ENCODE measurements at places on chromosomes 2 and 18. TPM values are rescaled to one million over a fixed set of nuclear protein-coding genes. Genes with fewer than 3 reads are reported as not detected.

DNA sequence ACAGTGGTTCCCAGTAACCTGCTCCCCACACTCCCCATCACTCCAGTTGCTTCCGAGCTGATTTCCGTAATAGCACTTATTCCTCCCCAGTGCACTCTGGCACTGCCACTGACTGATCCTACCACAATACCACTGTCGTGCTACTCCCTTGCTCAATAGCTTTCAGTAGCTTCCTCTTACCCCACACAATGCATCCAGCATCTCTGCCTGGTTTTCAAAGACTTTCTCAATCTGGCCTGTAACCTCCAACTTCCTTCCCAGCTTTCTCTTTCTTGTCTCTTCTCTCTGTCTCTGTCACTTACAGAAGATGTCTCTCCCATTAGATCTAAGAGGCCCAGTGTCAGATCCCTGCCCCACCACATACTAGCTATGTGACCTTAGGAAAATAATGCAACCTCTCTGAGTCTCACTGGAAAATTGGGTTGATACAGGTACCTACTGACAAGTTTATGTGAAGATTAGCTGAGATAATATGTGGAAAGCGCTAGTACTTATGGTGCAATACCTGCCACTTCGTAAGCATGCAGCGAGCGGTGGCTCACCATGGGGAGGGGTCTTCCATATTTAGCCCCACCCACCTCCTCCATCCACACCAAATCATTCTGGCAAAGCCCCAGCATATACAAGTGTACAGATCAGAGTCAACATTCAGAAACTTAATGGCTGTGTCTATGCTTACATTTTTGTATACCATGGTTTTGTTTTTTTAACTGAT lies 36.7 kb downstream of the SFXN5 start:
- DNase-seq, result no peak

DNA sequence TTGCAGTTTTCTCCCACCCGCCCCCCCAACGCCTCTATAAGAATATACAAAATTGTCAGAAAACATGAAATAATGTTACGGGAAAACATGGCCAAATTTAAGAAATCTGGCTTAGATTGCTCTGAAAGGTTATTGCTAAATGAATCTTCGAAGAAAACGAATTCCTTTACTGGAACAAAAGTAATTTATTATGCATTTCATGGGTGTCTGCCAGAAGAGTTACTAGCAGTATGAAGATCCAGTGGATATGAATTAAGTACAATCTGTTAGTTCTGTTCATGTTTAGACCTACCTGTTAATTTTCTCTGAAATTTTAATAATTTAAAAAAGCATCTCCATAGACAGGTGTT lies 21.9 kb downstream of the GATA6 start:
- no peak for DNase-seq

- DNase-seq, result no peak
These were observed 73.9 kb upstream of the SOX11 start for GRCh38 chr2:5618271-5618670.

GRCh38 chr2:11692966-11693521 lies 23.0 kb upstream of the NTSR2 start:
- DNase-seq, result peak; percentile 56

DNA sequence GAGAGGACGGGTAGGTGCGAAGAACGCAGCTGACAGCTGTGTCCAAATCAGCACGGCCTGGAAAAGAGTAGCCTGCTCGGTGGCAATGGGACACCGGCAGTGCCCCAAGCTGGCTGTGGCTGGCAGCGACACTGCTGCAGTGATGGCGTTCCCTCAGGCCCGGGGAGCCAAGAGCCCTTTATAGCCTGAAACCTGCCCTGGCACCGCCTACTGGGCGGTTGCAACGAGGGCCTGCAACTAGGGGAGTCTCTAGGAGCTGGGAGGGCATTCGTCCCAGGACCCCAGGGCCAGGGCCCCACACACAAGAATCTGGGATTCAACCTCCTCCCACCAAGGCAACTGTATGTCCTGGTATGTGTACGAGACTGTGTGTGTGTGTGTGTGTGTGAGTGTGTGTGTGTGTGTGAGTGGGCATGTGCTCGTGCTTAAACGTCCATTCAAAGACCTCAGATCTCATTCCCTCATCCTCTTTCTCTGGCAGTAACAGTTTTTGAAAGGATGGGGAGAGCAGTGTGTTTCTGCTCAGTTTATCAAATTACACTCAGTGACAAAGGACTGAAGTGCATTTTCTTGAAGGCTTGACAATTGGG lies 6.8 kb upstream of the CYP26B1 start:
- DNase-seq, result no peak

DNA sequence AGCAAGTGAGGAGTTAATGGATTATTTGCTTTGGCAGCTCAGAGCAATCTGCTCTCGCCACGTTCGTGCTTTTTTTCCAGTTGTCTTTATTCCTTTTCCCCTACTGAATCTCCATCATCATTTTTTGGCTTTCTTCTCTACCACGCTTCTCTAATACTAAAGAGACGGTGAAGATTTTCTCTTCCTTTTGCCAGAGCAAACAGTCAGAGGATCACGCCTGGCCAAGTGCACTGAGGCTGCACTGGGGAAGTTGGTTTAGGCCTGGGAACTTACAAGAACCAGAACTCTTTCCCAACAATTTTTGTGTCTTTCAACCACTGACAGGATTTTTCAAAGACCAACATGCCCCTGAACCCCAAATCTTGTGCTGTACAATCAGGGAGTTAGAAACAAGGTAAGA lies 172.3 kb downstream of the PID1 start:
- no peak for DNase-seq

DNA sequence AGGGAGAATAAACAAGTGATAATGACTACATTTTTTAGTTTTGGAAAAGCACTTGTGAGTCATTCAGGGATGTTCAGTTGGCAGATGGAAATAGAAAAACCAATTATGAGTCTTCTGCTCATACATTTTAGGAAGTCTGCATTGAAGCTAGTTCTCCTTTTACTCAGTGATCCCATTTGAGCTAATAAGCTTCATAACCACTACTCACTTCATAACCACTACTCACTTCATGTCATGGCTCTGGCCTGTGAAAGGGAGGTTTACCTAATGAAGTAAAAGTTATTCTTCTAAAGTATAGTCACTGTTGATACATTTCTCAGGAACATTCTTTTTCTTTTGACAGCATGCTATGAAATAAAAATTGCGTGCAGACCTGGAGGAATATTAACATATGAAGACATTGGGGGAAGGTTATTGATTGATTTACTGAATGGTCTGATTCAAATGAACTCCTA lies 948.7 kb downstream of the TSN start:
- no peak for DNase-seq

- DNase-seq, result no peak
These were observed 11.9 kb upstream of the NDUFV2 start for GRCh38 chr18:9090578-9090977.

DNA sequence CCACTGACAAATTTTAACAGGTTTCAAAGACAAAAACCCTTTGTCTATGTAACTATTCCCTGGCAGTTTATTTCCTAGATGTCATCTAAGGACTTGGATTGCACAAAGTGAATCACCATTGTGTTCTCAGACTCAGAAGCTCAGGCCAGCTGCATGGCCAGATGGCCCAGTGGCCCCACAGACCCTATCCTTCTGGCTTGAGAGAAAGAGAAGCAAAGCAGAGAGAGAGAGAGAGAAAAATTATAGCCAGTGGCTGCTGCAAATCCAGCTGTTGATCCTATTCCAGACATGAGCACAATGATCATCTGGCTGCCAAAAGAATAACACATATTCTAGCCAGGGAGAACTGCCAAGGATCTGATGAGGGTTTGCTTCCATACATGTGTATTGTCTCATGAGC lies 25.8 kb downstream of the CTLA4 start:
- no peak for DNase-seq

GRCh38 chr18:12564378-12564777 lies 93.5 kb downstream of the SPIRE1 start:
- no peak for DNase-seq

DNA sequence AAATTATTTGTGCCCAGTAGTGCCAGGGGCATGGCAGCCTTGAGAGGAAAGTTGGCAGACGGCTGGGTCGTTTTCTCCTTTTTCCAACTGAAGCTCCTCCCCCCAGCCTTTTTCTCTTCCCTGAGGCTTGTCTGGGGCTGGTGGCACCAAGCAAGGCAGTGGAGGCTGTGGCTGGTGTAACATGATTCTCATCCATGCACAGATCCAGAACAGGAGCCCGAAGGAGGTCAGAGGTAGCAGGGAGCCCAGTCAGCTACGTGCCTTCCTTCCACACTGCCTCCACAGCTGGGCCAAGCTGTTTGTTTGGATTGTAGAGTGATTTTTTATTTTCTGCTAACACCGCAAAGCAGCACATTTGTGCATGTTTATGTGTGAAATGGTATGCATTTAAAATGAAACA lies 170.3 kb upstream of the MGAT5 start:
- no peak for DNase-seq

DNA sequence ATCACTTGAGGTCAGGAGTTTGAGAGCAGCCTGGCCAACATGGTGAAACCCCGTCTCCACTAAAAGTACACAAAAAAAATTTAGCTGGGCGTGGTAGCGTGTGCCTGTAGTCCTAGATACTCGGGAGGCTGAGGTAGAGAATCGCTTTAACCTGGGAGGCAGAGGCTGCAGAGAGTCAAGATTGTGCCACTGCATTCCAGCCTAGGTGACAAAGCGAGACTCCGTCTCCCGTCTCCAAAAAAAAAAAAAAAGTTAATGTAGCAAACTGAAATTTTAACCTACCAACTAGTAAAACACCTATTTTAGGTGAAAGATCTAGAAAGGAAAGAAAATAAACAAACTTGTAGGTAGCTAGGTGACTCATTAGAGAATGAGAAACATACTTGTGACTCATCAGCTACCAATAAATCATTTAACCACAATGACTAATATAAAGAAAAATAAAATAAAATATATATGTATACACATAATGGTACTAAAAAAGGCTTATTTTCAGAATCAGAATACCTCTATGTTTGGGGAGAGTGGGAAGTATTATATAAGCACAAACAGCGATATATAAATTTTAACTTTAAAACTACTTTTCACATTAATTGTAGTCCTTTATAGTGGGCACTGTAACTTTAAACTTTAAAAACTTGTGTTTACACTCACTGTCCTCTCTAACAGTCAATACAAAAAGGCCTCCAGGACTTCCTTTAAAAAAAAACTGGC lies 36.6 kb downstream of the DARS1 start:
- peak; percentile 83 for DNase-seq

DNA sequence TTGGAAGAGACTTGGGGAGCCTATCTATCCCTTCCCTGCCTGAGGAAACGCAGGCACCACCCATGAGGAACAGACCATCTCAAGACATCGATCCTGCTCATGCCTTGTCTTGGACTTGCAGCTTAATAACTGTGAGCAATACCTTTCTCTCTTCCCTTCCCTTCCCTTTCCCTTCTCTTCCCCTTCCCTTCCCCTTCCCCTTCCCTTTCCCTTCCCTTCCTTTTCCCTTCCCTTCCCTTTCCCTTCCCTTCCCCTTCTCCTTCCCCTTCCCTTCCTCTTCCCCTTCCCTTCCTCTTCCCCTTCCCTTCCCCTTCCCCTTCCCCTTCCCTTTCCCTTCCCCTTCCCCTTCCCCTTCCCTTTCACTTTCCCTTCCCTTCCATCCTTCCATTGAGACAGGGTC lies 650.7 kb upstream of the SOX11 start:
- no peak for DNase-seq

- no peak for DNase-seq
These were observed 41.1 kb downstream of the ACOXL start for GRCh38 chr2:110773401-110773921.

DNA sequence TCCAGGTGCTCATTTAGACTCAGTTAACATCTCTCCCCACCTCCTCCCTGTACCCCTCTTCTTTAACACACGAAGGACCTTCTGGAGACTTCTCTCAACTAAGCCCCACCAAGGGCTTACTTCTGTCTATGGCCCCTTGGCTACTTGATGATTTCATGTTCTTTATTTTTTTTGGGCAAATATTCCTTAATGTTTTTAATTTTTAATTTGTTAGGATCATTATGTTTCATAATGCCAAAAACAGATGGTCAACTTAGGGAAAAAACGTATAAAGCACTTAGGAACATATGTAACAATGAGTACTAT lies 25.9 kb downstream of the IL37 start:
- DNase-seq, result no peak

- no peak for DNase-seq
These were observed 11.7 kb upstream of the SEMA4C start for GRCh38 chr2:96881349-96882195.

- DNase-seq, result no peak
These were observed 110.1 kb downstream of the RGPD3 start for GRCh38 chr2:106358081-106358480.

- no peak for DNase-seq
These were observed 103.9 kb upstream of the PPP1CB start for GRCh38 chr2:28647682-28648081.

- no peak for DNase-seq
These were observed 31.6 kb upstream of the GPR155 start for GRCh38 chr2:174518395-174518794.

DNA sequence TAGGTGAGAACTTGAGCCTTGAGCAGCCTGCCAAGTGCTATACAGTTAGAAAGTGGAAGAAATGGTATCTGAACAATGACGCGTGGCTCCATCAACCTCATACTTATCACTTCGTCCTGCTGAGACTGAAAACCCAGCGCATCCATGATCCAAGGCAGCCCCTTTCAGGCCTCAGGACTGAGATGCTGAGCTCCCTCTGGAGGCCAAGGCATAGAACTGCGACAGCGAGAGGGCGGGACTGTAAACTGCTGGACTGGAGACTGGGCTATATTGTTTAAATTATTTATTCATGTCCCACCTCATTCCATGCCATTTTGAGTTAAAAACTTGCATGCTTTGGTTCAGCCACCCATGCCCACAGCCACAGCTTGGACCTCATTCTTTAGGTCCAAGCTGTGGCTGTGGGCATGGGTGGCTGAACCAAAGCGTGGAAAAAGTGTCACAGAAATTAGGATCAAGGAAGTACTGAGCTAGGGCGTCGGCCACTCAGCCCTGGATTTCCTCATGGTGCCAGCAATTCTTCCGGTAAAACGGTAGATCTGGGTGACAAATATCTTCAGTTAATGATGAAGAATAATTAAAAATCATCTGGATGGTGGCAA lies 195.5 kb downstream of the L3MBTL4 start:
- peak; percentile 24 for DNase-seq

The SOWAHC gene
- 11.5 TPM for total RNA-seq

The TLX2 gene
- not detected for total RNA-seq

The ERMN gene
- total RNA-seq, result not detected

The SOCS6 gene
- total RNA-seq, result 14.2 TPM

The IKZF2 gene
- 0.65 TPM for total RNA-seq

The ESPNL gene
- not detected for total RNA-seq

The GCG gene
- not detected for total RNA-seq

The CNGA3 gene
- total RNA-seq, result not detected

The CYS1 gene
- under 0.01 TPM for total RNA-seq

The CTIF gene
- total RNA-seq, result 18.1 TPM

The LYPD1 gene
- 1.1 TPM for total RNA-seq

The EGR4 gene
- total RNA-seq, result under 0.01 TPM

The MAB21L4 gene
- not detected for total RNA-seq

The THSD7B gene
- not detected for total RNA-seq

The ARHGAP28 gene
- total RNA-seq, result 1.5 TPM

The C2orf81 gene
- total RNA-seq, result under 0.01 TPM

The RPIA gene
- total RNA-seq, result 11.7 TPM

The MARCO gene
- total RNA-seq, result not detected

The TMEM247 gene
- not detected for total RNA-seq

The GPN1 gene
- 26.4 TPM for total RNA-seq

All from lung microvascular endothelial cell (primary cell).